ENCODE measurements at places on chromosomes 1 and 21.

DNA sequence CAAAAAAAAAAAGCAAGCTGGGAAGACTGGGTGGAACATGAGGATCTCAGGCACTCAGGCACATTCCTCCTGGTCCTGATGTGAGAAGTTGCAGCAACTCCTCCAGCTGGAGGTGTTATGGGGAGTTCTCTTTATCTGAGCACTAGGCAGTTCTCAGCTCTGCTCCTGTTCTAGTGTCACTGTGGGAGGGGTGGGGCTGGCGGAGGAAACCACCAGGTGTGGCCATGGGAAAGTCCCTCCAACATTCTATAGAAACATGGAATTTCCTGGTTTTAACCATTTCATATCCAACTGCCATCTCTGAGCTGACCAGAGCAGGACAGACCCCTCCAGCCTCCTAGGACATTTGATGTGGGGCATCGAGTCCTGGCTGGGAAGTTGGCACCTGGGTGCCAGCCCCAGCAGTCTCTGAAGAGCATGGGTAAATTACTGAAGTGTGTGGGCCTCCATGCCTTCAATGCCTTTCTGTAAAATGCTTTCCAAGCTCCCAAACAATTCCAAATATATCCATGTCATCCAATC, 804 bp upstream of the IKBKE start:
- no peak for DNase-seq

GRCh38 chr1:218646288-218646687, 301.2 kb downstream of the TGFB2 start:
- DNase-seq, result no peak

- DNase-seq, result no peak
These were observed 66.1 kb downstream of the TTC3 start for GRCh38 chr21:37139154-37139553.

DNA sequence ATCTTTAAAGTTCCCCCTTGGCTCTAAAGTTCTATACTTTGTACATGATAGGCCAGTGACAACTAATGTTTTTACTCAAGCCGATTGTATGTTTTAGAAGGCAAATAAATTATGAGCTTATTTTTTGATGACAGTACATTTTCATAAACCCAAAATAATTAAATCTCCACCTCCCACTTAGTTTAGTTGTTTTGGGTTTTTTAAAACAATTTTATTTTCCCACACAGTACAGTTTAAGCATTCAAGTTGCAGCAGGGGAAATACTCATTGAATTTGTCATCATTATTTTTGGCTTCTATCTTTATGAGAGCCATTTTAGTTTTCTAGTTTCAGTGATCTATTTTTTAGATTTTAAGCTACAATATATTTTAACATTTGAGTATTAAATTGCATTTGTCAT, 93.6 kb downstream of the OLFML2B start:
- DNase-seq, result no peak

GRCh38 chr1:167704715-167705114, 17.1 kb upstream of the MPZL1 start:
- DNase-seq, result no peak

DNA sequence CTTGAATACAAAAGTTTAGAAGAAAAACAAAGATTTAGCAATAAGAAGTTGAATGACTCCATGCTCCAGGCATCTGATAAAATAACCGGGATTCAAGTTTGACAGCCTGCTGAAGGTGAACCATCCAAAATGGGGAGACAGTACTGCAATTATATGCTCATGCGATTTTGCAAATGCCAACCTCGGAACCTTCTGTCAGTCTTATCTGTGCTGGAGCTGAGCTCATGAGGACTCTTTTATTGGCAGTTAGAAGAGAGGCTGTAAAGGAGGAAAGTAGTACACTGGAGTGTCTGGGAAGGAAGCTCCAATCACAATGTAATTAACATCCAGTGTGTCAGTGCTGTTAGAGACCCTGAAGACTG, 170.0 kb downstream of the GALNT2 start:
- no peak for DNase-seq
